ENCODE measurements at places on chromosomes 2 and 18.

- no peak for DNase-seq
Measured at GRCh38 chr18:55239740-55240139, 280.5 kb upstream of the CCDC68 start.

GRCh38 chr18:79748321-79749180 is 49.2 kb upstream of the KCNG2 start:
- no peak for DNase-seq

DNA sequence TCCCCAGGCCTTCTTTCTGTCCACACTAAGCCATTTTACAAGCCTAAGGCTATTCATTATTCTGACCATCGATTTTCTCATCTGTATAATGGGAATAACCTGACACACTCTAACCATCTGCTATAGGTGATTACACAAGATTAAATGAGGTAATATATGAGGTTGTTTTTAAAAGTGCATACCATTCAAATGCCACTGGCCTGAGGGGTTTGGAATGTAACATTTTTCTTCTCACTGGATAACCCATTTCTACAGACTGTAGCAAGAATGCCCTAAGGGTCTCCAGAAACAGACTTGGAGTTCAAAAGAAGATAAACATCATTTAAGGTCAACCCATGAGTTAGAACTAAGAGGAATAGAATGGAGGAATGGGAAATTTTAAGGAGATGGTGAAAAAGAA is 111.7 kb upstream of the SETBP1 start:
- no peak for DNase-seq

DNA sequence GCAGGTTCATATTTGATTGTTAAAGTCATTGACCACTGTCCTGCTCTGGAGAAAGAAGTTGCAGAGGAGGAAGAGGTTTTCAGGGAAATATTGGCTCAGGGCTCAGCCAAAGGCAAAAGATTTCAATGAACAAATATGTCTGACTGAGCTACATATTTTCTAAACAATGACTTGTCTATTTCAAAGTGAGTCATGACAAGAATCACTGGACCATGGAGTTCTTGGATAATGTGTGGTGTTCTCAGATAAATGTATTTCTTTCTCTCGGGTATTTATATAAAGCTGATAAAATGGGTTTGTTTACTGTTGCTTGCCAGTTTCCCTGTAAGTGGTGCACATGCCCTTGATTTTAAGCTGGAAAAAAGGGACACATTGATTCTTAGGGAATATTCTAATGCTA is 34.3 kb upstream of the RMP24 start:
- DNase-seq, result no peak
